ENCODE measurements at places on chromosomes 4 and X.

DNA sequence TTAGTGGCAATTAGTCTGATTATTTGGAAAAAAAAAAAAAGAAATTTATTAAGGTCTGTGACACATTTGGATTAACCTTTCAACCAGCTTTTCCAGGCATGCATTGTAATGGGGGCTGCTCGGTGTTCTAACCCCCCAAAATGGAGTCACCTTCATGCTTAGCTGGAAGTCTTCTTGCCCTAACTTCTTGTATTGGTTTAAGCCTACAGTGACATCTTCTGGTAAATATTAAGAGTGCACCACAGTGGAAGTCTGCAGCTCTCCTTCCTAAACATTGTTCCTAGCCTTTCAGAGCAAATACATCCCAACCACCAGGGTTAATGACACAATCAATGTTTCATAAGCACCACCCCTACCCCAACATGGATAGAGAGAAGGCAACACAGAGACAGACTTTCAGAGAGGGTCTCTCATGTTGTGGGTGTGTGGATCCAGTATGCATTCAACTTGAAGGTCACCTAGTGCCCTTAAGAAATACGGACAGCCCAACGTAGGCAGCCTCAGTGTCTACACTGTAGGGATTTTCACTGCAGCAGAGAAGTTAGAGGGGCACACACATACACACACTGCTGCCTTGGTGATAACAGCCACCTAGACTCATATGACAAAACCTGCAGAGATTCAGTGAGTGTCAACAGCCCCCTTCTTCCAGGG, 142.9 kb upstream of the MBNL3 start:
- no peak for DNase-seq

DNA sequence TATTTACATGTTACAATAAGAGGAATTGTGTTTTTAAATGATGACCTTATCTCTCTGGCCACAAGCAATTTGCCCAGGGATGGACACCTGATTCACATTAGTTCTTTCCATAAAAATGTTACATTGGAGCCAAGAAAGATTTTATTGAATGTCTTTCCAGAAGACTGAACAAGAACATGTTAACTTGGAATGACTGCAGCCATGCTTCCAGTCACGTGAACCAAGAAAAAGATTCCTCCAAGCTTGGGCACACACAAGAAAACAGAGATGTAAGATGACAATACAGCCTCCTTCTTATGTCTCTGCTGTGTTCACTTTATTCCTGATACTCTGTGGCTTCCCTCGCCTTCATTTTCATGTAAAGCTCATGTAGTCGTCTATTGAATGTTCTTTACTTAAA, 737.6 kb downstream of the TRIML1 start:
- no peak for DNase-seq

DNA sequence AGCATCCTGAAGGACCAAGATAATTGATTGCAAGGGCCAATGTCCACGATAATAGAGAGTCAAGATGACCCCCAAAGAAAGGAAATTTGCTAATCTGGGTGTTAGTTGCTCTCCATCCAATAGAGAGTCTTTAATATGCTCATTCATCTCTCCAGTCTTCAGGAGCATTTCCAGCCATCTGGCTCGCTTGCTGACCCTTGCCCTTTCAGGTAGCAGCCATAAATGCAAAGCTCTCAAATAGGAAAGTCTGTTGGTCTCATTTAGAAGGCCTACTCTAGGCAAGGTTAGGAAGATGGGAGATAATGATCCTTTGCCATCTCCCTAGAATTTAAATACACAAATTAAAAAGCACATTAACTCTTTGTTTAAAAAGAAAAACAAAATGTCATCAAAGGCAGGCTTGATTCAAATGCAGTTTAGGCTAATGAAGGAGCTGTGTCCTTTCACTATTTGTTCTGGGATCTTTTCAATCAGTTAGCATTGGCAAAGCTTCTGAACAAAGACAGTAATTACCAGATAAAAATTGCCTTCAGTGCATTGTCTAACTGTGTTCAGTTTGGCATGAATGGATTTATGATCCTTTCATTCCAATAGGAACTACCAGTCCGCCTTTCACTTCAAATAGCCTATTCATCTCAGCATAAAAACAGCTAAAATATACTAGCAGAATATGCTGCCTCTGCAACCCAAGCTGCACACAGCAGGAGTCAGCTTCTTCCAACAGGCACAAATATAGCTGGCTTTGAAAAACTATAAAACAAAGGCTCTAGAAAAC, 49.6 kb upstream of the ATXN3L start:
- DNase-seq, result no peak

- no peak for DNase-seq
Observed at GRCh38 chrX:643241-643595, 12.6 kb downstream of the SHOX start.

GRCh38 chrX:1727531-1728027, 112.7 kb downstream of the ASMT start:
- no peak for DNase-seq

DNA sequence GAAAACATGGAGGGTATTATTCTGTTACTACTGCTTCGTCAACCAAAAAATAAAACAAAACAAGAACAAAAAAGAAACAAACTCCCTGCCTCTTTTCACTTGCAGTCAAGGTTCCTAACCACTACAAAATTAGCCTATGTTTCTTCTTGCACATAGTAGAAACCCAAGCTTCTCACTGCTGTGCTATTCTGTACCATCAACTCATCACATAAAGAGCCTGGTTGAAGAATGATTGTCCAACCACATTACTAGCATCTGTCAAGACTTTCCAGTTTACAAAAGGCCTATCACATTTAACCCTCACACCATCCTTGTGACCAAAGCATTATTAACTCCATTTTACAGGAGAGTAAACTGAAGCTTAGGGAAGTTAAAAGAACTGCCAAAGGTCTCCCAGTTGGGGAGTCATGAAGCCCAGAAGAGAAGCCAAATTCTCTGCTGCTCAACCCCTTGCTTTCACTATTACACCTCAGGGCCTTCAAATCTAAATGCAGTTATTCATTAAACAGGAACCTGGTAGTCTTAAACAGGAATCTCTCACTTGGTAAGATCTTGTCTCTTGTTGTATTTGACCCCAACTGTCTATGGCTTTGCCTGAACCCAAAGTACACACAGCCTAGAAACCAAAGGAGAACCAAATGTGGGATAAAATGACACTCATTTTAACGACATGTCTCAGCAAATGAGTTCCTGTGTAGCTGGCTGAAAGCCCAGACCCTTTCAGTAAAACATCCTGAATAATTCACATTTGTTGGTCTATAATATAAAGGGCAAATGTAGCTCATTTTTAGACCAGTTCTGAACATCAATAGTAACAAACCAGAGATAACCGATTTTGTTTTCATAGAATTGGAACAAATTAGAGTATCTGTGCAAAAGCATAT, 8.6 kb downstream of the F9 start:
- DNase-seq, result no peak

All from stimulated activated CD8-positive, alpha-beta memory T cell treated with anti-CD3 and anti-CD28 coated beads, Interleukin-7, amount 100 ng/mL, for 1 hour (primary cell).